ENCODE measurements at places on chromosomes 7 and 10.

- no peak for DNase-seq
These were observed 251.0 kb downstream of the TFEC start for GRCh38 chr7:115779561-115779960.

DNA sequence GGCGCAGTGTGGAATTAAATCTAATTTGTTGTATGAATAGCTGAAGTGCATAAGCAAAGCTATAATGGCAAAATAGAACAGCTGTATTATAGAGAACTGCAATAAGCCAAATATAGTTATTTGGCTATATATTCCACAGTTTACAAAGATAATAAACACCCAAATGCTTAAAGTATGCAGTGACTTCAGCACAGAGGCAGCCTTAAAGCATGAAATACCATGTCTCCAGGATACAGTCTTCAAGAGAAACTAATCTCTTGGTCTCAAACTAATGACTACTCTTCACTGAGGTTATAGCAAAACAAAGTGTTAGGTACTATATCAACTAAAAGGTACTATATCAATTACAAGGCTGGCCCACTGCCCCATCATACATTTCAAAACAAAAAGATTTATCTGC lies 48.0 kb downstream of the NT5C2 start:
- DNase-seq, result no peak

GRCh38 chr10:64363687-64364086 lies 842.5 kb downstream of the REEP3 start:
- no peak for DNase-seq

GRCh38 chr10:48446785-48447184 lies 140.3 kb downstream of the MAPK8 start:
- DNase-seq, result no peak

DNA sequence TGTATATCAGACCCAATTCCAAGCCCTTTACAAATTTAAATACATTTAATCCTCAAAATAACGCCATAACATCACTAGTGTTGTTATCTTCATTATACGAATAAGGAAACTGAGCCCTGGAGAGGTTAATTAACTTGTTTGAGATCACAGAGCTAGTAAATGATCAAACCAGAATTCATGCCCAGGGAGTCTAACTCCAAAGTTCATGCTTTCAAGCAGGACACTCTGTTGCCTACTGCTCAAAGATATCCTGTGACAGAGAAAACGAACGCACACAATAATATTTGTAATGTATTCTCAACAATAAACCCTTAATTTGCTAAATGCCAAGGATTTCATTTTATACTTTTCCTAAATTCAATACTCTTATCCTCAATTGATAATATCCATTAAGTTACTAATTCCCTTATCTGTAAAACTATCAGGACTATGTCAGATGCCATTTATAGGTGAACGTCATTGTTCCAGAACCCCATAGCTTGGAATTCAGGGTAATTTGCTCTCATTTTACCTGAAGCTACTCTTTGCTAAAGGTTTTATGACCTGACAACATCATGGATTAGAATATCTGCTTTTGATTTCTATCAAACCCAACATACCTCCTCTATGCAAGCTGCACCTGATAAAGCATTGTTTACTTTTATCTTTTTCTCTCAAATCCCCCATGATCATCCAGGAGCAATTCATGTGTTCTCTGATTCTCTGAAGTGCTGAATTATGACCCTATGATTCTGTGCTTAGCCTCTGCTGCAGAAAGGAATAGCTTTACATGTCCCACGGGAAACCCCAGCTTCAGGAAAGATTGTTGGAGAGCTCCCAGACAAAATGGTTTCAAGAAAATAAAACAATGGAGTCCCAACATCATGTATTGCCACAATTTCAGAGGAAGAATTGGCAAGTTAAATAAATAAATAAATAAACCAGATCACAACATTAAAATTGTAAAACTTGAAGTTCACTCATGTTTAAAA lies 150.2 kb upstream of the CDK1 start:
- no peak for DNase-seq

DNA sequence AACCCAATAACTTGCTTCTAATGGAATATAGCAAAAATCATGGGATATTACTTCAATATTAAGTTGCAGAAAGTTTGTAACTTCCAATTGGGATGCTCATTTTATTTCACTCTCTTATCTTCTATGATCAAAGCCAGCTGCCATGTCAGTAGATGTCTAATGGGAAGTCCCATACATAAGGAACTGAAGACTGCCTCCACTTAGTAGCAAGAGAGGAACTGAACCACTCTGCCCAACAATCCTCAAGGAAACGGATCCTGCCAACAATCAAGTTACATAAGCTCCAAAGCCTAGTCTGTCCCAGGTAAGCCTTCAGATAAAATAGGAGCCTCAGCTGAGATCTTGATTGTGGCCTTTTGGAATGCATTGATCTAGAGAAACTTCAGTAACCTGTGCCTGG lies 431.5 kb upstream of the PCDH15 start:
- no peak for DNase-seq

DNA sequence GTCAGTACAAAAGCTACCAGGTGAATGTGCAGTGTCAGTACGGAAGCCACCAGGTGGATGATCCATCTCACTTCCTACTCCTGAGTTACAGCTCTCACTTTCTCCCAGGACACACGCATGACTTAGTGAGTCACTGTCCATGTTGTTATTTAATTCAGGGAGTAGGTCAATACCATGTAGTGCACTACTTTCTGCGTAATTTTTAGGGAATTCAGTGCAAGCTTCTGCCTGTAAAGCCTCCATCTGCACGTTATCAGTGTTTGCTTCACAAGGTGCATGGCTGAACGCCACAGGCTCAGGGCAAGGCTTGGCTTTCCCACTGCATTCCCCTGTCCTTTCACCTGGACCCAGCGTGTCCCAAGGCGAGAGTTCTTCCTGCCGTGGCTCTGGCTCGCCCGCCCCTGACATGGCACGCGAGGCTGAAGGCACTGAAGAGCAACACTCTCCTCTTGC lies 59.5 kb downstream of the LARP4B start:
- DNase-seq, result no peak

DNA sequence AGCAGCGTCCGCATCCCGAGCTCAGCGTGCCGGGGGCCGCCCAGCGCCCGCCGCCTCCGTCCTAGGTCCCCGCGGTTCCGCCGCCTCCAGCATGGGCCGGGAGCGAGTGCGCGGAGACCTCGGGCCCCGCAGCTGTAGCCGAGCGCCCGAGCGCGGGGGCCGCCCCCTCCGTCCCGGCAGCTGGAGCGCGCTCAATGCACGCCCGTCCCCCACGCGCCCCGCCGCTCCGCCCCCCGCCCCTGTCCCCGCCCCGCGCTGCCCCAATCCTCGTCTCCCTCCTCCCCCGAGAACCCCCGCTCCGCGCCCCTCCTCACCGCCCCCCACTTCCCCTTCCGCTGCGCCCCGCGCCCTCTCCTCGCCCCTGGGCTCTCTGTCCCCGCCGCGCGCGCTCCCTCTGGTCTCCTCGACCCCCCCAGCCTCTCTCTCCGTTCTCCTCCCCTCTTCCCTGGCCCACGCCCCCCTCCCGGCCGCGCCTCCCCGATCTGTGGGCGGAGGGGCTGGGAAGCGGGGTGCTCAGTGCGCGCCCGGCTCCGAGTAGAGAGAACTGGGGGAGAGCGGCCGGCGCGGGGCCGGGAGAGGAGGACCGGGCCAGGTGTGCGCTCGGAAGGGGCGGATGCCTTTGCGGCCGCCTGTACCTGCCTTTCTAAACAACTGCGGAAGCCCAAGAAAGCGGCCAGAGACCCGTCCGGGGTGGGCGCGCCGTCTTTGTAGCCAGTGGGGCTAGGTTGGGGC lies at the start of gene VIPR2:
Gene VIPR2 (minus strand): TSS at position 110 of the 732 bp plus-strand sequence. CDS start 96 bp downstream, at position 14.
- DNase-seq, result no peak
